ENCODE measurements at places on chromosomes 16 and 17.

DNA sequence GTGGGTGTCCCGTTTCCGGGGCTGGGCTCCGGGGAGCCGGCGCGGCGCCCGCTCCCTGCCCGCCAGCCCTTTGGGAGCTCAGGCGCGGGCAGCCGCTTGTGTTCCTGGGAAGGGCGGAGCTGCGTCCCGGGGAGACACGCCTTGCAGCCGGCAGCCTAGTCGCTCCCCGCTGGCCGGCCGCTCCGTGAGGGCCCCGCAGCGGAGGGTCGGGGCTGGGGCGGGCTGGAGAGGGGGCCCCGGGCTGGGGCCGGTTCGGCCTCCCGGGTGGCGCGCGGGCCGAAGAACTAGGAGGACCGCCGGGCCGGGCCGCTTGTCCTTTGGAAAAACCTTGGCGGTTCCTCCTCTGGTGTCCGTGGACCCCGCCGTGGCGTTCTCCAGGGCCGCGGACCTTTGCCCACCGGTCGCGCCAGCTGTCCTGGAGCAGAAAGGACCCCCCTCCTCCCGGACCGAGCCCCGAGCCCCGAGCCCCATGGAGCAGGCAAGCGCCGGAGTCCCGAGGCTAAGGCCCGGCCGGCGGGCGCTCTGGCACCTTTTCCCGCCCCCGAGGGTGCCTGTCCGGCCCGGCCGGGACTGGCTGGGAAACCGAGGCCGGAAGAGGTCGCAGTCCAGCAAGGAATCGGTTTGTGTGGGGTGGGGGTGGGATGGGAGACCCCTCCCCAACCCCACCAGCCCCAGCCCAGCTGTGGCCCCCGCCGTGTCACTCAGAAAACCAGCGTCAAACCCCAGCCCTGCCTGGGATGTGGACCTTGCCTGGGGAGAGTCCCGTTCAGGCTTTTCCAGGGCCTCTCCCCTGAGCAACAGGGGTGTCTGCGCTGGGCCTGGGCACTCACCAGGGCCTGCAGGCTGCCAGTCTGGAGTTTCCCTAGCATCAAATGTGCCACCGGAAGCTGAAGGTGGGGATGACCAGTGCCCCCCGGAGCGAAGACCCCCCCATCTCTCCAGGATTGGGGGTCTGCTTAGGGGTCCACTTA lies 6.8 kb upstream of the TBC1D3B start:
- no peak for DNase-seq

DNA sequence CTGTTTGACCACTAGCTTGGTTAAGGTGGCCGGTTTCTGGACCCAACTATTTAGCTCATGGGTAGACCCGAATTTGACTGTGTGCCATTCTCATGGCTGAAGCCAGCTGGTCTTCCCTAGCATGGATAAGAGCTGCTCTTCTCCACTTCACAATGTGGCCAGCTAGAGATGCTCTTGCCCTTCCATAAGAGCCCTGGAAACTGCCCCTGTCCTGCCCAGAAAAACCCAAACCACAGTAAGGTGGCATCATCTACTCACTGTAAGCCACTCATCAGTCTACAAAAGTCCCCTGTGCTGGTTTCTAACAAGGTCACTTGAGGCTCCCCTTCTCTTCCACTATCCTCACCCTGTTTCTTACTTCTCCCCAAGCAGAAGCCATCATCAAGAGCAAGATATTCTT lies 165.1 kb downstream of the HS3ST2 start:
- DNase-seq: no peak

DNA sequence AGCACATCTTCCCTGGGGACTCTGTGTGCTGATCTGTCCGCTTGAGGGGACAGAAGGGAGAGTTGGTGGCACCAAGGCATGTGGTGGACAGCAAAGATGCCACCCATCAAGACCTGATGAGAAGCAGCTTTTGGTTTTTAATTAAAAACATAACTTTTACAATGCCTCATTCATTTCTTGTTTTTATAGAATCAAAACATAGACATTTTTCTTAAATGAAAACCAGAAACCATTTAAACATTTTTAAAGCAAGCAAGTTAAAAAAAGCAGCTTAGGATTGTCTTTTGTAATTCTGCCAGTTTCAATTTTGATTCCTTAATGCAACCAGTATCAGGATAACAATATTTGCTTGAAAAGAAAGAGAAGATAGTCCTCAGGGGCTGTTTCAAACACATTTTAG lies 123.7 kb upstream of the AXIN2 start:
- no peak for DNase-seq

DNA sequence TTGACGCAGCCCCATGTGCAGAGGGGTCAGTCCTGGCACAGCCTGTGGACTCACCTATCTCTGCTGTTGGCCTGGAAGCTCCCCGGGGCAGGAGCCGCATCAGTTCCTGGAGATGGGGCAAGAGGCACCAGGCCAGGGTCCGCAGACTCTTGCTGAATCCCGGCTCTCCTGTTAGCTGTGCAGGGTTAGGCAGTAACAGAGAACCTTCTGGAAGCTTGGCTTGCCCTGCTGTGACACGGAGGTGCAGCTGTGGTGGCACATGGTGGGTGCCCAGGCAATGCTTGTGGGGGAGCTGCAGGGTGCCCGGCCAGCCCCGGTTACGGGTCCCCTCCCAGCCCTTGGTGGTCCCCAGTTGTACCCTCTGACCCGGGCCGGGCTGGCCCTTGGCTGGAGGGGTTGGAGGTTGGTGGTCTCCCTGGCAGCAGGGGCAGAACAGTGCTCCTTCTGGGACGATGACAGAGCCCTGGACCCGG lies 26.0 kb upstream of the ZNF469 start:
- no peak for DNase-seq

DNA sequence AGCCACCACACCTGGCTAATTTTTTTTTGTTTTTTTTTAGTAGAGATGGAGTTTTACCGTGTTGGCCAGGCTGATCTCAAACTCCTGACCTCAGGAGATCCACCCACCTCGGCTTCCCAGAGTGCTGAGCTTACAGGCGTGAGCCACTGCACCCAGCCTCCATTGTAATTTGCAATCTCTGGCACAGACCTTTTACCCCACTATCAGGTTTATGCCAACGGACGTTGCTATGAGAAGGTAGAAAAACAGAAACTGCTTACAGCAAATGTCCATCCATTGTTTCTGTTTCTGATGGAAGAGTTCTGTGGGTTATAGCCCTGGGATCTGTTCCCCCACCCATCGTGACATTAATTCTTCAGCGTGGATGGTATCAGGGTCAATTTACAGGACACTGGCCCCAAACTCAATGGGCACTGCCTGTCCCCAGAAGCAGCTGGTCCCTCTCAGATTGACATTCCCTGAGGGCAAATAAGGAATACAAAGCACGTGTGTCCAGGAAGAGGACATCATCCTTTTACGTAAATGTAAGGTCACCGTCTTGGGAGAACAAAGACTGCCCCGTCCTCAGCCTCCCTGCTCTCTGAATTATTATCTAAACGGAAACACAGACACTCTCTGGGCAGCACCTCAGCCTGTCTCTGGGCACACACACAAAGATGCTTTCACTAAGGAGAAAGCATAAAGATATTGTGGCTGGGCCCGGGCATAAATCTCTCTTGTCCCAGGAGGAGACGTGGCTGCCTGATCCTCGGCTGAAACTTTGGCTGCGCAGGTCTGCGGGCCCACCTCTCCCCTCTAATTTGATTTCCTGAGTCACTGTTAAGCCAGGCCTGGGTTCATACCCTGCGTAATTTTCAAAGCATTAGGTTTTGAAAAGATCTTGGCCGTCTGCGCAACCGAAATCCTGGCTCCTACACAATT lies 5.2 kb downstream of the KCNG4 start:
- no peak for DNase-seq

Measured in activated T-helper 1 cell treated with anti-CD3 and anti-CD28 coated beads, Interleukin-2, amount 50 U/mL, for 16 hours (primary cell).